K562 (cell line): ENCODE measurements at places on chromosomes 4 and X. TPM values are rescaled to one million over a fixed set of nuclear protein-coding genes. Genes with fewer than 3 reads are reported as not detected.
A peak's percentile ranks its signal among the peaks of the same experiment; 100 is the strongest.

- H3K4me1 ChIP-seq, result no peaks in the 10 kb centered on the region
- no peak overlapping the region for H3K27ac ChIP-seq
- no peak overlapping the region for H3K4me3 ChIP-seq
Measured at GRCh38 chr4:43732829-43733426, 715.7 kb downstream of the KCTD8 start.

DNA sequence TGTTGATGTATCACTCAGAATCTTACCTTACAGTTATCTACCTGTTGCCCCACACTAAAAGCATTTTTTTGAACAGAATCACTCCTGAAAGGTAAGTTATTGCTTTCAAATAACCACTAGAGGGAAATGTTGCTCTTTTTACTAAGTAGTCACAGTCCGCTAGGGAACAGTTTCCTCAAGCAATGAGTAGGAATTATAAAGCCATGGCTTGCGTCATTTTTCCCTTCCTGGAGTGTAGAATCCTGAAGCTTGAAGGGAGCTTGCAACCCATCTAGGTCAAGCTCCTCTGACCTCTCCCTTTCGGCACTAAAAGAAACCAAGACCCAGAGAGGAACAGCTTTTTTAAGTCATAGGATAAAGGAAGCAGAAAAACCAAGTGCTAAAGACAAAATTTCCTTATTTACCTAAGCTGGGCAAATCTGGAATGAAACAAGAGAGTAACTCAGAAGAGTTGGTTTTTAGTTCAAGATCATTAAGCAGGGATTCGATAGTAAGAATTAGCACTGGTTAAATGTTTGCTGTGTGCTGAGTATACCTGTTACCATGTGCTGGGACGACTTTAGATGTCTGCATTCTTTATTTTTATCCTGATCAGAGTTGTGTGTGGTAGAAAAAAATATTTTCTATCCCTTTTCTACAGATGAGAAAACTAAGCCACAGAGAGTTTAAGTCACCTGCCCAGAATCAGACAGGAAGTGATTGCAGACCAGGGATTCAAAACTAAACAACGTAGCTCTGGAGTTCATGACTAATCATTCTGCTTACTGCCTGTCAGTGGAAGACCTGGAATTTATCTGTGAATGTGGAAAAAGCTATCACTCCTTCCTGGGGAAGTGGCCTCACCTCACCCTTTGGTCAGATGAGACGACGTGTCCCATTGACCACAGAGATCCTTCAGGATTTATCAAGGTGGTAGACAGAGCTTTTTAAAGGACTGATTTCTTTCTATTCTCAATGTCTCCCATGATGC lies 631.5 kb downstream of the RAB28 start:
- no peaks in the 10 kb centered on the region for H3K27me3 ChIP-seq
- H3K4me3 ChIP-seq, result no peak overlapping the region
- peak; percentile 18 for DNase-seq
- no peaks in the 10 kb centered on the region for H3K36me3 ChIP-seq

GRCh38 chr4:189374176-189374575 lies 566.5 kb upstream of the FRG1 start:
- no peaks in the 10 kb centered on the region for H3K27me3 ChIP-seq
- no peaks in the 10 kb centered on the region for H3K4me1 ChIP-seq
- no peak for DNase-seq
- H3K36me3 ChIP-seq, result no peaks in the 10 kb centered on the region
- no peak overlapping the region for H3K4me3 ChIP-seq

DNA sequence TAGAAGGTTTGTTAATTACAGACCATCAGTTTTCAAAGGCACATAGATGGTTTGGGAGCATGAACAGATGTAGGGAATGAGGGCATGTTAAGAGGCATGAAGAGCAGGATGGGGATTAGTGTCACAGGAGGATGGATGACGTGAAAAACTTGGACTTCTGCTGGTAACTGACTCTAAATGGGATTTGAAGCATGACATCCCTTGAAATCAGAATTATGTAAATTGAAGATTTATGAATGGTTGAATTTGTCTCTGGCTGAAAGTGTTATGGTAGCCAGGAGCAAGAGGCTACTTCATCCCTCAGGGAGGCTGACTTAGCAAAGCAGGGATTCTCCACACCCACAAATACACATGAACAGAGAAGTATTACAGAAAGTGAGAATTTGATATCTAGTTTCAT lies 454.6 kb downstream of the MAGEB5 start:
- no peak for DNase-seq
- H3K27me3 ChIP-seq, result no peaks in the 10 kb centered on the region
- H3K36me3 ChIP-seq, result no peaks in the 10 kb centered on the region
- H3K4me1 ChIP-seq, result no peaks in the 10 kb centered on the region
- no peak overlapping the region for H3K4me3 ChIP-seq
- H3K27ac ChIP-seq, result no peak overlapping the region

GRCh38 chr4:78032929-78033328 lies 24.2 kb upstream of the FRAS1 start:
- no peak overlapping the region for H3K27ac ChIP-seq
- no peaks in the 10 kb centered on the region for H3K4me1 ChIP-seq
- H3K36me3 ChIP-seq, result no peaks in the 10 kb centered on the region
- DNase-seq, result no peak

- no peak overlapping the region for H3K4me3 ChIP-seq
- H3K4me1 ChIP-seq, result no peaks in the 10 kb centered on the region
- H3K27me3 ChIP-seq, result no peaks in the 10 kb centered on the region
- no peak overlapping the region for H3K27ac ChIP-seq
- no peaks in the 10 kb centered on the region for H3K36me3 ChIP-seq
Measured at GRCh38 chrX:27597508-27597907, 7.4 kb downstream of the DCAF8L2 start.

GRCh38 chr4:36652857-36653256 lies 371.4 kb downstream of the DTHD1 start:
- DNase-seq, result no peak
- no peaks in the 10 kb centered on the region for H3K4me1 ChIP-seq
- H3K4me3 ChIP-seq, result no peak overlapping the region
- H3K27ac ChIP-seq, result no peak overlapping the region
- H3K27me3 ChIP-seq, result no peaks in the 10 kb centered on the region

GRCh38 chr4:185238215-185238681 lies 28.9 kb downstream of the SNX25 start:
- H3K27me3 ChIP-seq, result no peaks in the 10 kb centered on the region
- DNase-seq, result no peak
- no peak overlapping the region for H3K27ac ChIP-seq
- peaks cover 7% of the 10 kb centered on the region for H3K4me1 ChIP-seq
- H3K36me3 ChIP-seq, result no peaks in the 10 kb centered on the region
- H3K4me3 ChIP-seq, result no peak overlapping the region

DNA sequence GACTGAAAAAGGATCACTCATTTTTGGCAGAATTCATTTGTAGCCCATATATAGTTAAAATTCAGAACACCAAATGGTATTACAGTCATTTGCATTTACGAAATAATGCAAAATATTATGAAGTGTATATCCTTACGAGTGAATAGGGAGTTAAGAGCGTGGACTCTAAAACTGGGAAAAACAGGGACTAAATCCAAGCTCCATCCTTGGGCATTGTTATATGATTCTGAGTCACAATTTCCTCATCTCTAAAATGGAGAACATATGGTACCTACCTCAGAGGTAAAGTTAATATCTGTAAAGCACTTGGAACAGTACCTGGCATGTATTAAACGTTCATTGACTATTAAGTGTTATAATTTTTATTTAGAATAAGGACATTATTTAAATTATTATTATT lies 106.3 kb downstream of the ZAR1 start:
- no peak for DNase-seq
- no peak overlapping the region for H3K4me3 ChIP-seq
- H3K36me3 ChIP-seq, result peaks cover 13% of the 10 kb centered on the region; the same call in 2 of the 3 replicates
- peaks cover 5% of the 10 kb centered on the region; the same call in 2 of the 3 replicates for H3K4me1 ChIP-seq

DNA sequence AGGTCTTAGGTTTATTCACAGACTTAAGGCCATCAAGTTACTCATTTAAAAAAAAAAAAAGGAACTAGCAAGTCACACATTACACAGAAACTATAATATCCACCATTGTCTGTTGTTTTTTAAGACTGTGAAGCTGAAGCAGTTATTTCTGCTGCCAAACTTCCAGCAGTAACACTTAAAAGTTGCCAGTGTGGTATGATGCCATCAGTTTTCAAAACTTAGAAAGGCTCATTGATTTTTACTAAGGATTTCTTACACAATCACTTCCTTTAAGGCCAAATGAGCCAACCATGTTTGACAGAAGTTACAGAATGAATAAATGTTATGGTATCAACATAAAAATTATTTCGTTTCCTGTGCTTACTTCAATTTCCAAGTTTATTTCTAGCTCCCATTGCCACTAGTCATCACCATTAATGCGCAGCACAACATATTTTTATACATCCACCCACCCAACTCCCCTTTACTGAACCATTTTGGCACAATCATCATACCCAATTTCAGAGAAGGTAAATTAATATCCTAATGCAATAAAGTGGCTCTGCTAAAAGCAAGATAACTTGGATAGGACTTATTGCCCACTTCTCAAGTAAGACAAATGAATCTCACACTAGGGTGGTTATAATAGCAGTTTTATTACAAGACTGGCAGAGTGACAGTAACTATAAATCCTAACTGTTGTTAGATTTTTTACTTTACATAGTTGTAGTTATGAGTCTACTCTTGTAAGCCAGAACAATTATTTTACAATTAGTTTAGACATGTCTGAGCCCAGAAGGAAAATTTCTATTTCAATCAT lies 13.1 kb downstream of the PDGFC start:
- H3K27me3 ChIP-seq, result no peaks in the 10 kb centered on the region
- H3K36me3 ChIP-seq, result no peaks in the 10 kb centered on the region
- no peak overlapping the region for H3K4me3 ChIP-seq
- no peak for DNase-seq

DNA sequence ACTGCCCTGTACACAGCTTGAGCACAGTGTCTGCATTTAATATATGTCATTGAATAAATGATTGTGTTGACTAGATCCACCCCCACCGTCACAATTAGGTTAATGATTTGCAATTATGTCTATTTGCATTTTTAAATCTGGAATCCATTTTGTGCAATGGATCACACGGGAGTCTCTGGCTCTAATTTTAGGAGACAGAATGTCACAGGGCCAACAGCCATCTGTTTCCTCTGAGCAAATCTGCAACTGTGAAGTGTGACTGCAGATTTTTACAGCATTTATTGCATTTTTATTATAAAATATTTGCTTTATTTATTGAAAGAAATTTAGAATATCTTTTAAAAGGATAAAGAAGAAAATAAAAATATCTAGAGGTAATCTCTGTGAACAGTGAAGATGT lies 316.8 kb downstream of the HS3ST1 start:
- no peaks in the 10 kb centered on the region for H3K4me1 ChIP-seq
- H3K36me3 ChIP-seq, result no peaks in the 10 kb centered on the region
- H3K4me3 ChIP-seq, result no peak overlapping the region
- no peak overlapping the region for H3K27ac ChIP-seq

DNA sequence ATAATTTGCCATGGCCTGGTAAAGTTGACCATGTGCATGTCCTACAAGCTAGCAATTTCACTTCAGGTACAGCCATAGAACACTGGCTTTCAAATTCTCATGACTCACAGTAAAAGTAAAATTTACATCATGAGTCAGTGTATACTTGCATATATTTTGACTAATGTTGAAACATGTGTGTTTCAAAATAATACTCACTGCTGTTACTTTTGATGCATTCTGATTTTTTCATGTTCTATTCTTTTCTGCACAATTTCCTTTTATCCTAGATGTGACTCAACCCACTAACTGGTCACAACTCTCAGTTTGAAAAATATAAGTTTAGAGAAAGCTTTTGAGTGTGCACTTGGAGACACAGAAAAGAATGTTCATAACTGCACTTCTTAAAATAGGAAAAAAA lies 365.7 kb downstream of the FGF13 start:
- H3K4me1 ChIP-seq, result no peaks in the 10 kb centered on the region
- H3K27me3 ChIP-seq, result no peaks in the 10 kb centered on the region
- no peak overlapping the region for H3K4me3 ChIP-seq
- no peak overlapping the region for H3K27ac ChIP-seq
- no peaks in the 10 kb centered on the region for H3K36me3 ChIP-seq
- no peak for DNase-seq

DNA sequence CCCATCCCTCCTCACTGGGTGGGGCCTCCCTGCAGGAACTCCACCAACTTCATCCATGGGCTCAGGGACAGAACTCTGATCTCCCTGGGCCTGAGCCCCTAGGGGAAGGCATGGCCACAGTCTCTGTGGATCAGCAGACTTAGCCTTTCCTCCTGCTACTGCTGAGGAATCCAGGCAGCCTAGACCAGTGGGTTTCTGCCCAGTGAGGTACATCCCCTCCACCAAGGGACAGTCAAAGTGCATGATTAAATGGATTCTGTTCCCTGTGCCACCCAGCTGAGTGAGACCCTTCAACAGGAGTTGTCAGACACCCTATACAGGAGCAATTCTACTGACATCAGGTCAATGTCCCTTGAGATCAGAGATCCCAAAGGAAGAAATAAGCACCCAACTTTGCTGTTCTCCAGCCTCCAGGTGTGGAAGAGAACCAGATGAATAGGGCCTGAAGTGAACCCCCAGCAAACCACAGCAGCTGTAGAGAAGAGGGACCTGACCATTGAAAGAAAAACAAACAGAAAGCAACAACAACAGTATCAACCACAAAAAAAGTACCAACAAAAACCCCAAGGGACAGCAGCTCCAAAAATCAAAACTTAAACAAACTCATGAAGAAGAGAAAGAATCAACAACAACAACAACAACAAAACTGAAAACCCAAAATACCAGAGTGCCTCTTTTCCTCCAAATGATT lies 84.8 kb downstream of the CHIC1 start:
- no peaks in the 10 kb centered on the region for H3K36me3 ChIP-seq
- H3K4me3 ChIP-seq, result no peak overlapping the region
- H3K27ac ChIP-seq, result no peak overlapping the region

GRCh38 chrX:121871122-121871521 lies 823.7 kb downstream of the GLUD2 start:
- H3K36me3 ChIP-seq, result no peaks in the 10 kb centered on the region
- no peak overlapping the region for H3K4me3 ChIP-seq
- DNase-seq, result no peak
- H3K27ac ChIP-seq, result no peak overlapping the region
- no peaks in the 10 kb centered on the region for H3K27me3 ChIP-seq

DNA sequence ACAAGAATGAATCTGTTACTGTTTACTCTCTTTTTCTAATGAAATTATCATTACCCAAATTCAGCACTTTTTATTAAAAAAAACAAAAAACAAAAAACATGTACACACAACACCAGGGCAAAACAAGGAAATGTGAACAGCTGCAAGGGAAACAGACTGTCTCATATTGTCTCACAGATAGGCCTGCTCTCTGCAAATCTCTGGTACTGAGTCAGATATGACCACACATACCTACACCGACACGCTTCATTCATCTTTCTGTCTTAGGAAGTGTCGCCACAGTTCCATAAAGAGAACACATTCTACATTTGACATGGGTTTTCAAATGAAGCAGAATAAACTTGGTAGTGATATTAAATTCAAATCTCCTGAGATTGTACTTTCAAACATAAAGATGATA lies 92.2 kb upstream of the GPR34 start:
- H3K4me1 ChIP-seq, result no peaks in the 10 kb centered on the region
- no peak overlapping the region for H3K4me3 ChIP-seq
- H3K27ac ChIP-seq, result no peak overlapping the region
- no peak for DNase-seq
- no peaks in the 10 kb centered on the region for H3K36me3 ChIP-seq
- H3K27me3 ChIP-seq, result no peaks in the 10 kb centered on the region

- H3K4me1 ChIP-seq, result no peaks in the 10 kb centered on the region
- no peaks in the 10 kb centered on the region for H3K36me3 ChIP-seq
- no peak overlapping the region for H3K27ac ChIP-seq
- DNase-seq, result no peak
Measured at GRCh38 chr4:7945709-7946380, 6.2 kb upstream of the AFAP1 start.

Gene PLRG1
- 121 and 122 TPM in 2 replicates for total RNA-seq

Gene CT45A2
- 7.6 and 8.1 TPM in 2 replicates for total RNA-seq

Gene CCDC110
- 0.25 TPM in 1 of 2 replicates, not detected in the other for total RNA-seq

Gene SPP1
- total RNA-seq, result 0.64 and 0.81 TPM in 2 replicates

Gene XAGE2
- total RNA-seq, result not detected in 2 replicates

Gene NCAPG
- total RNA-seq, result 72.9 and 73.4 TPM in 2 replicates

Gene FRG2
- total RNA-seq, result not detected in 2 replicates

Gene TLR6
- 0.95 and 1.5 TPM in 2 replicates for total RNA-seq

Gene GNRHR
- total RNA-seq, result not detected in 2 replicates
